ENCODE measurements at places on chromosomes 7 and 10.

- DNase-seq, result no peak
Observed at GRCh38 chr10:86087716-86088115, 278.9 kb downstream of the GRID1 start.

GRCh38 chr7:52944921-52945320 is 90.5 kb upstream of the POM121L12 start:
- DNase-seq, result no peak

- no peak for DNase-seq
Observed at GRCh38 chr10:121544301-121544869, 53.9 kb downstream of the FGFR2 start.

- DNase-seq, result no peak
Observed at GRCh38 chr7:3548815-3549214, 247.8 kb downstream of the SDK1 start.

DNA sequence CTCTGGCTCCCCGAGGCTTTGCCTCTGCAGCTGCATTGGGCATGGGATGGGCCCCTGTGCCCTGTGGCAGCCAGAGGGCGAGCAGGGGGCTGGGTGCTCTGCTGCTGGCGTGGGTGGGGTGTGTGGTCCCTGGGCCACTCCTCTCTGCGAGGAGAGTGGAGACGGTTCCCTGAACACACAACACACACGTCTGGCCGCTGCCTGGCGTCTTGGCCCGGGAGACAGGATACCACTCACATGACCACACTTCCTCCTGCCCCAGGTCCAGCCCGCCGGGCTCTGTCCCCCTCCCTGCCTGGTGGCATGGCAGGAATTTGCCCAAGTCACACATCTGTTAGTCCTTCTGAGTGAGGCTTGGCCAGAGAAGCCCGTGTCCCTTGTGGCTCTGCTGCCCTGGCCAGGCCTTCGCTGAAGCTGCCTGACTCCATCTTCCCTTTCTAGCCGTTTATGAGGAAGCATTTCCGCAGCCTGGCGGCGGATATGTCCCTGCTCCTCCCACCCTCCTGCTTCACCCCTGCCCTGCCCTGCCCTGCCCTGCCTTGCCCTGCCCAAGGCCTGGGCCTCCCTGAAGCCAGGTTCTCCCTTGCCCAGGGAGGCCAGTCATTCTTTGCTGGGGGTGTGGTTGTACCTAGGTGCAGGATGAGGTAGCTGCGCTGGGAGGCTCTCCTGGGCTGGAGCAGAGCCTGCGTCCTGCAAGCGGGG is 3.0 kb downstream of the BRI3 start:
- DNase-seq, result no peak

GRCh38 chr7:47194516-47195057 is 387.3 kb downstream of the TNS3 start:
- DNase-seq, result no peak

GRCh38 chr7:16070806-16071205 is 350.5 kb downstream of the CRPPA start:
- no peak for DNase-seq

DNA sequence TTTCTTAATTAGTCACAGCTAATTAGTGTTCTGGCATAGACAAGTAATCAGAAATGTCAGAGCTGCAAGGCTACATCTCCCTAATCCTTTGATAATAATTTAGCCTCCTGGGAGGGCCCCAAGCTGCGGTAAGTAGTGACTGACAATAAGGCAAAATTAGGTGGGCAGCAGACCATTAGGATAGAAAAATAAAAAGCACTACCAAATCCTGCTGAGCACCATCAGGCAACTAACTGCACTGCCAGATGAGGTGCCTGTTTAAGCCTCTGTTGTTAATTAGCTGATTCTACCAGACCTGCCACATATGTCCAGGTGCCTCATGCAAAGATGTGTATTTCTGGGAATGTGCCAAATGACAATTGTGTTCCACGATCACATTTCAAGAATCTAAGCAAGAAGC is 32.5 kb upstream of the FEZF1 start:
- no peak for DNase-seq

DNA sequence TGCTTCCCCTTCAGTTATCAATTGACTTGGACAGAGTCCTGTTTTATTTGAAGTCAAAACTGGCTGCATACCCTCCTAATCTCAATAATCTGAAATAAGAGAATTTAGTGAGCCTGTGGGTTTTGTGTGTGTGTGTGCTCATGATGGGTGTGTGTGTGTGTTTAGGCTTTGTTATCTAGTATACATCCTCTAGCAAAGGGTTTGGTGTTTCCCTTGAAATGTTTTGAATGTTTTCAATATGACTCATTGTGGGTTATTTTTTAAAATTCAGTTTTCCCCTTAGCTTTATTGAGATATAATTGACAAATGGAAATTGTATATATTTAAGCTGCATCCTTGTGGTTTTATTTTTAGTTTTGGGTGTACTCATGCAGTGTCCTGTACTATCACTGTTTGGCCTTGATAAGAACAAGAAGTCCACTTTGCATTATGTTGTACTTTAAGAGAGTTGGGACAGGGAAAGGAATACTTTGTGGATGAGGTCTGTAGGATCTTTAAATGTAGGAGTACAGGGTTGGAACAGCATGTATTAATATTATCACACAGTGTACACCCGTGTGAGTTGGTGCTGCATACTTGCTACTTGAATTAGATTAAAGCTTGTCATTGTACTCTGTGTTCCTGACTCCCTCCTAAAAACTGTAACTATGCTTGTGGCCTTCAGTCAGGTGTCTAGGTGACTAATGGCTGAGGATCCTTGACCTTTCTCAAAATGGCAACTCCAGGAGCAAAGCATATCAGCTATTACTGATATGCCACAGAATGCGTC is 58.3 kb downstream of the VCL start:
- DNase-seq, result no peak

GRCh38 chr10:81031774-81032173 is 494.1 kb downstream of the SH2D4B start:
- DNase-seq, result no peak

GRCh38 chr7:108114117-108114841 is 15.9 kb downstream of the LAMB4 start:
- DNase-seq, result no peak

DNA sequence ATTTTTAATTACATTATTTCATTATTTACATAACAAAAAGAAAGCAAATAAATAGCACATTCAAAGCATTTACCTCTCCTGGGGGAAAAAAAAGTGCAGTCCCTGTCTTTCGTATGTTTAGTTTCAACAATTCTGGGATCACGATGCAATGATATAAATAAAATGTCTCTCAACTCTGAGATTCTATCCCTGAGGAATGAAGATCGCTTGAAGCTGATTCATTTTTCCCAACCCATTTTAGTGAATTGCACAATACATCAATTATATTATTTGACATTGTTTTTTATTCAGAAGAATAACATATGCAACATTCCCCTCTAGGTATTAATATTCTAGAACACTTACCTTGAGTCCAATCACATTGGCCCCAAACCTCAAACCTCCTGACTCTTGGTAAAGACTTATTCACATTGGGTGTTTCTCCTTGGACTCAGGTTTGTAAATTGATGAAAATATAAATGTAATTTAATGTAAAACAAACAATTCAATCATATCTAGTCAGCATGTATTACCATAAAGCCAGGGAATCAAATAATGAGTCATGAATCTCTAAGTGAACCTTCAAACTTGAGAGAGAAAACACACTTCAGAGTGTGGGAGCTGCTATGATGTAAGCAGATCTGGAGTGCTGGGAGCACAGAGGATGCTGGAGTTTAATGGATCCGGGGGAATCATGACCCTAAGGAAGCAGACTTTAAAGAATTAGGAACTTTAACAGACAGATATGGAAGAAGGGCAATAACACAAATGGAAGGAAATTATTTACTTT is 5.3 kb upstream of the SCIN start:
- DNase-seq, result no peak

DNA sequence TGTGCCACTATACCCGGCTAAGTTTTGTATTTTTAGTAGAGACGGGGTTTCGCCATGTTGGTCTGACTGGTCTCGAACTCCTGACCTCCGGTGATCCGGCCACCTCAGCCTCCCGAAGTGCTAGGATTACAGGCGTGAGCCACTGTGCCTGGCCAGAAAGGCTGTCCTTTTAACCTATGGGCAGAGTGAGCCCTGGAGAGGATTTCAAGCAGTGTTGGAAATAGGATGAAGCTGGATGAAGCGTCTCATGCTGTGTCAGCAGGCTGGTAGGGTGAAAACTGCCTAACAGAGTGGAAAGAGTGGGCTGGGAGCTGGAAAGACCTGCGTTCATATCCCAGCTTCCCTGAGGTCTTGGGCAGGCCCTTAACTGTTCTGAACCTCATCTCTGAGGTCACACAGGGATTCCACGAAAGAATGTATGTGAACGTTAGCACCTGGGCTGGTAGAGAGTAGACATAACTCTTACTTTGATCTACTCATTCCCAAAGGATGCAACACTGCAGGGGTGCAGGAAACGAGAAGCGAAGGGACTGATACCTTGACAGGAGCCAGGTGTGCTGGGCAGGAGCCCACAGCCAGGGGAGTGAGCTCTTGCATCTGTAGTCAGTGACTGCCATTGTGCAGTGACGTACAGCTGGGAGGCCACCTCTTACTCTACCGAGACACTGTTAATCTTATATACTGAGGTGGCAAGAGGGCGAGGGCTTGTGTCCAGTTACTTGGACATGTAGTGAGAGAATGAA is 34.1 kb downstream of the WBP1L start:
- no peak for DNase-seq

- DNase-seq, result no peak
Observed at GRCh38 chr7:96178581-96178980, 143.3 kb downstream of the SLC25A13 start.

DNA sequence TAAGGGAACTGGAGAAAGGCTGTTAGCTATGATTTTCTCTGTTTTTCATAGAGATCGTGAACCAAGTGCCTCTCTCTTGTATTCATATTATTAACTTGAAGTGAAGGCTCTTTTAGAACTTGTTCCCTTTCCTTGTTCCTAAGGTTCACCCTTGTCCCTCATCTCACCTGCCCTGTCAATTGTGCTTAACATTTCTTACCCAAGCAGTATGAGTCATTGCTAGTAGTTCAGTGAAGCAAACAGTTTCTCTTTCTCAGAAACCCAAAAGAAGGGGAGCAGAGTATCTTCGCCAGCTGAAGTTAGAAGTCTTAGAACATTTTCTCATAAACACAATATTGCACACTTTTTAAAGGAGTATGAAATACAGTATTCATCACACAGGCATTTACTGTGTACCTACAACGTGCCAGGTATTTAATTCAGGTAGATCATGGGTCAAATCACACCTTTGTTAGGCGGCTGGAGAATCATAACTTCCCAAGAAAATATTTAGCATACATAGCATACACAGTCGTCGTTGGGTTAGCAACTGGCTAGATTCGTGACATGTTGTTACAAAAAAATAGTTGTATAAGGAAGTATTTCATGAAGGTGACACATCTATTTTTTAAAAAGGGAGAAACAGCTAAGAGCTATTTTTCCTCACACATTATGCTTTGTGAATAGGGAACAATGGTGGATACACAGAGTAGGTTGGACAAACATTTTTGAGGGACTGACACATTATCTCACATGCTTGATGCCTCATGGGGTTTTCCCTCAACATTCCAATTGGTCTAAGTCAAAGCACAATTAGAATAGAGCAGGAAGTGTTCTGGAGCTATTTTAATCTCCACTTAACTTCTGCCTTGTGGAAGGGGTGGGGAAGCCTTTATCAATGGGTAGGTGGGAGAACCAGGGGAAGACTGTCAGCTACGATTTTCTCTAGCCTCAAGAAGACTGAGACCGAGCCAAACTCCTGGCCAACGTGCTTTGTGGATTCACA is 13.2 kb downstream of the HDAC9 start:
- no peak for DNase-seq

DNA sequence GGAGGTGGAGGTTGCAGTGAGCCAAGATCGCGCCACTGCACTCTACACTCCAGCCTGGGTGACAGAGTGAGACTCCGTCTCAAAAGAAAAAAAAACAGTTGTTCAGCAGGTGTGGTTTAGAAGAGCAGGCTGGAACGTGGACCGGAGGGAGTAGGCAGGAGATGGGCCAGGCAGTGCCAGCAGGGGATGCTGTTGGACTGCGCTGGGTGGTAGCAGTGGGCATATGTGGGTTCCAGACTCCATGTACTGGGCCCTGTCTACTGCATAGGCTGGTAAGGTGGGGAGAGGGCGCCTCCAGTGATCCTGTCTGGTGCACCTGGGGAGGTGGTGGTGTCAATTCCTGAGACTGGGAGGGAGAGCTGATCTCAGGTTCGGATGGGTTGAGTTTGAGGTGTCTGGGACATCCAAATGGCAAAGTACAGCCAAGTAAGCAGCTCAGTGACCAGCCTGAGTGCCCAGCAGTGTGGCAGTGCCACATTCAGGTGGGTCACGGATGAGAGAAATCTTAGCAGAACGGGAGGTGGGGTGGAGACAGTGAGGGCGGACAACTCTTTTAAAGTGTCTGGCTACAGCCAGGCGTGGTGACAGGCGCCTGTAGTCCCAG is 25.9 kb downstream of the SFXN4 start:
- peak; percentile 66 for DNase-seq

DNA sequence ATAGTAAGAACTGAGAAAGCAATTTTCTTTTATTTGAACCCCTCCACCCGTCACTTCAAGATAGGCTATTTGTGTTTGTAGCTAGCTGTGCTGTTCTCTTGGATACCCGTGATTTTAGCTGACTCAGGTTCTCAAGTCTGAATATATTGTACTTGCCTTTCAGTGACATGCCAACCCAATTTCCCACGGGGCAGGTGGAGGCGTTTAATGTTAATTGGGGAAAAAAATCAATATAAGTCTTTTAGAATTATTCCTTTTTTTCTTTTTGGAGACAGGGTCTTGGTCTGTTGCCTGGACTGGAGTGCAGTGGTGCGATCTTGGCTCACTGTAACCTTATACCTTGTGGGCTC is 36.4 kb downstream of the ZRANB1 start:
- no peak for DNase-seq

All from CD8-positive, alpha-beta T cell (primary cell).